ENCODE measurements at places on chromosomes 6 and 20. TPM values are rescaled to one million over a fixed set of nuclear protein-coding genes. Genes with fewer than 3 reads are reported as not detected.
A peak's percentile ranks its signal among the peaks of the same experiment; 100 is the strongest.

GPR6 gene
- total RNA-seq, result not detected

ACTL10 gene
- total RNA-seq, result 1.7 TPM

DNA sequence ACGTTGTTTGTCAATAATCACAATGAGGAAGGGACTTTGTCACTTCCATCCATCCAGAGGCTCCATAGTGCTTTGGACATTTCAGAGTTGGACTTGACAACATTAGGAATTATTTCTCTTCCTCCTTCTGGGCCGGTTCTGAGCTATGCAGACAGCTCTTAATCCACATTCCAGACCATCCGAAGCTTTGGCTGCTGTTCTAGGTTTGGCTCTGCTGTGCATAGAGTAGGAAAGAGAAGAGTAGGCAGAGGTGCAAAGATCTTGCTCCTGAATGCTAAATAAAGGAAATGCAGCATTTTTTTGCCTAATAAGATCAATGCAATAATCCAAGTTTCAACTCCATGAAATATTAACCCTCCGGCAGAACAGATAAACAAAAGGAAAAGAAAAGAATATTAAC, 251.8 kb upstream of the PRND start:
- H3K27me3 ChIP-seq, result peaks cover 8% of the 10 kb centered on the region
- H3K4me1 ChIP-seq, result no peaks in the 10 kb centered on the region
- no peak overlapping the region for H3K27ac ChIP-seq
- no peak for DNase-seq

DNA sequence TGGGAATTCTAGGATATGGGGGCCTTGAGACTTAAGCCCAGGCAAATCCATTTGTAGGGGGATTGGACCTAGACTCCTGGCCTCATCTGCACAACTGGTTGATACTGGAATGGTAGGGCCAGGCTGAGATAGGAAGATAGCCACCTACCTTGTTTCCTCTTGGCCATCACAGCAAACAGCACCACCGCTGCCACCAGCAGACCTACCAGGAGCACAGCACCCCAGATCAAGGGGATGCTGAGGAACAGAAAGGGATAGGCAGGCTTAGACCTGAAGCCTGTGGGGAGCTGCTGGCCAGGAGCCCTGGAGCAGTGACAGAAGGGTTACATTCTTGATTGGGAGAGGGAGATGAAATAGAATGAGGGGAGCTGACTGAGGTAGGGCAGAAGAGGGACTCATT, 3.5 kb downstream of the TREML1 start:
- H3K4me1 ChIP-seq, result peaks cover 9% of the 10 kb centered on the region
- no peak for DNase-seq
- H3K36me3 ChIP-seq, result no peaks in the 10 kb centered on the region
- H3K27me3 ChIP-seq, result no peaks in the 10 kb centered on the region
- no peak overlapping the region for H3K4me3 ChIP-seq

DNA sequence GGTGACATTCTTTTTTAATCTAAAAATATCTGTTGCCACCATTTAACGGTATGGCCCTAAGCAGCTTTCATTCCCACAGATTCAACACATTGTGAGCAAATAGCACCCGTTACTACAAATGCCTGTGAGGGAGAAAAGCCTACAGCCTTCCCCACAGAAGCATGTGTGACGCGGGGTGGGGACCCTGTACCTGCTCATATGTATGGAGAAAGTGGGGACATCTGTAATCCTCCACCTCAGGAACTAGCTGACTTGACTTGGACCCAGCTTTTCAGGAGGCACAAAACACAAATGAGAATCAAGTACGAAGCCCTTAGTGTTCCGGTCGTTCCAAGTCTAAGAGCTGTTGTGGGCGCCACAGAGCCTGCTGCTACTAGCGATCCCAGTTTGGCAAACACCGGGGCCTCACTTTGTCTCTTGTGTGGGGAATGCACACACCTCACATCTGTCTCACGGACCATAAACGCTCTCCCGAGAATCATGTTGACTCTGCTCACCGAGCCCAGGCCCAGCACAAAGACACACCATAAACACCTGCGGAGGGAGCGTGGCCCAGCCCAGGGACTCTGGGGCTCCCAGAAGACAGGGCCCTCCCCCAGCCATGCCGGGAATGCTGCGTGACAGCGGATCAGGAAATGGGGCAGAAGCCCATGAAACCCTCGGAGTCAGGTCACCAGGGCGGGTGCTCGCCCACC, 21.6 kb downstream of the DLL1 start:
- no peak overlapping the region for H3K27ac ChIP-seq
- no peak overlapping the region for H3K4me3 ChIP-seq
- DNase-seq, result no peak
- H3K27me3 ChIP-seq, result peaks cover 3% of the 10 kb centered on the region
- H3K4me1 ChIP-seq, result peaks cover 14% of the 10 kb centered on the region
- H3K36me3 ChIP-seq, result peaks cover 3% of the 10 kb centered on the region

DNA sequence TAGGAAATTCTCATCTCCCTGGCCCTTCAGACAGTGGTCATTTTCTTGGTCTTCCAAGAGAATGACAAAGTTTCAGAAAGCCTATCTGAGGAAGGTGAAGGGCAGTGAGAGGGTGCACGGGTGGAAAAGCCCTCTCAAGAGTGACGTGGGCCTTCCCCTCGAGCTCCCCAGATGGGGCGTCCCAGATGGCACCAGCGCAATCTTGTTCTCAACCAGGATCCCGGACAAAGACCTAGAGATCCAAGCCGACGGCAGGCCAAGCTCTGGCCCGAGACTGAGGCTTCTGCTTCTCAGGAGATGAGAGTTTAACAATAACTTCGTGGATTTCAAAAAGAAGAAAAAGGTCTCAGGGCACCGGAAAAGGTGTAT, 797 bp upstream of the ZNF133 start:
- DNase-seq, result no peak
- peaks cover 18% of the 10 kb centered on the region for H3K27me3 ChIP-seq
- peaks cover 19% of the 10 kb centered on the region for H3K4me1 ChIP-seq
- peak overlapping the region; percentile 99 for H3K27ac ChIP-seq
- H3K36me3 ChIP-seq, result peaks cover 22% of the 10 kb centered on the region
- H3K4me3 ChIP-seq, result peak overlapping the region; percentile 98

DNA sequence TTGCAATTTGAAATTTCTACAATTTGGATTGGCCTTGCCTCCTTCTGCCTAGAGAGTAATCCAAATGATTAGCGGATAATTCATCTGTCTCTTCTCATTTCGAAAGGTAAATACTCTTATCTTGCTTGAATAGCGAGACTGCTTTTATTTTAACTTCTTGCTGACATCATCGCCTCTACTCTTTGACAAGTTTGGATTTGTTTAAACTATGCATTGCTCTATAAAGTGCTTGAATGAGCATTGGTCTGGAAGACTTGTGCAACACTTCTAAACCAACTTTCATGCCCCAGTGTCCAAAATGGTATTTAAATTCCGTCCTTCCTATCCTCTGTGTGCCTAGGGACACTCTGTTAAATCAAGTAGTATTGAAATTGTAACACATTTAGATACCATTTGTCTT, 384.1 kb upstream of the SLC35B3 start:
- no peaks in the 10 kb centered on the region for H3K4me1 ChIP-seq
- H3K36me3 ChIP-seq, result no peaks in the 10 kb centered on the region
- H3K4me3 ChIP-seq, result no peak overlapping the region
- DNase-seq, result no peak

GRCh38 chr6:36683145-36683655, 4.7 kb downstream of the CDKN1A start:
- peaks cover 3% of the 10 kb centered on the region for H3K27me3 ChIP-seq
- peaks cover 51% of the 10 kb centered on the region for H3K36me3 ChIP-seq
- DNase-seq, result no peak

- no peak overlapping the region for H3K4me3 ChIP-seq
- no peaks in the 10 kb centered on the region for H3K4me1 ChIP-seq
- peaks cover 9% of the 10 kb centered on the region for H3K27me3 ChIP-seq
- H3K27ac ChIP-seq, result no peak overlapping the region
- DNase-seq, result peak; percentile 32
- H3K36me3 ChIP-seq, result no peaks in the 10 kb centered on the region
Measured at GRCh38 chr6:13194852-13195251, 133.5 kb downstream of the TBC1D7 start.

All from activated CD4-positive, alpha-beta T cell treated with anti-CD3 and anti-CD28 coated beads for 36 hours (primary cell).